ENCODE measurements at places on chromosomes 5 and 9.
A peak's percentile ranks its signal among the peaks of the same experiment; 100 is the strongest.

DNA sequence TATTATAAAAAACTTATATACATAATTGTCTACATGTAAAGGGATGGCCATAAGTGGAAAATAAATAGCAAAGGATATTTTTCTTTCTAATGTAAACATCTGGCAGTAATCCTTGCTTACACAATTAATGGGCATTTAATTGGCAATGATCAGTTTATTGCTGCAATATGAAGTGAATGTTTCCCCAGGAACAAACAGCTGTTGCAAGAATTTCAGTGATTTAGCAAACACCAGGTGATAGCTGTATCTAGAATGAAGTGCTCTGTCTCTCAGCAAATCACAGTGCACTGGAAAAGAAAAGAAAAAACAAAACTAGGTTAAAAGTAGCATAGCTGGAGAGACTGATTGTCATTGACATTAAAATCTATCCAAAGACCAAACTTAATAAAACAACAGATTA, 594.5 kb upstream of the ARRDC3 start:
- DNase-seq = peak; percentile 72

DNA sequence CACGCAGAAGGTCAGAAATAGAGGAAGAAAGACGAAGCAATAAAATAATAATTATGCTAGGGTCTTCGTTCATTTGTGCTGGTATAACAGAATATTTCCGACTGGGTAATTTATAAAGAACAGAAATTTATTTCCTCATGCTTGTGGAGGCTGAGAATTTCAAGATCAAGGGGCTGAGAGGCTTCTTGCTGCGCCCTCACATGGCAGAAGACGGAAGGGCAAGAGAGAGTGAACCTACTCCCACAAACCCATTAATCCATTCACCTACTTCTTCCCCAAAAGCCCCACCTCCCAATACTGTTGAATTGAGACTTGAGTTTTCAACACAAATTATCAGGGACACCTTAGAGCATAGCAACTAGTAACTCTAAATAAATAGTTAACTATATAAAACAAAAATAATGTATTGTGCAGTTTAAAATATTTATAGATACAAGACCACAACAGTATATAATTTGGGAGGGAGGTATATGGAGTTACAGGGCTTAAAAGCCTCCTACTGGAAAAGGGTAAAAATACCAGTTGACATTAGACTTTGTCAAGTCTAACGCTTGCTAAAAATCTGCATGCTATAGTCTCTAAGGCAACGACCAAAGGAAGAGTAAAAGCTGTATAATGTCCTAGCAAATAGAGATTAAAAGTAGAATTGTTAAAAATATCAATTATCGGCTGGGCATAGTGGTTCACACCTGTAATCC, 40.3 kb upstream of the NAA35 start:
- DNase-seq = no peak

GRCh38 chr5:54753034-54753433, 232.4 kb downstream of the ESM1 start:
- DNase-seq = no peak

GRCh38 chr5:139823757-139824355, 28.2 kb downstream of the PSD2 start:
- DNase-seq = no peak

GRCh38 chr9:122095010-122095767, 2.1 kb upstream of the TTLL11 start:
- peak; percentile 27 for DNase-seq

DNA sequence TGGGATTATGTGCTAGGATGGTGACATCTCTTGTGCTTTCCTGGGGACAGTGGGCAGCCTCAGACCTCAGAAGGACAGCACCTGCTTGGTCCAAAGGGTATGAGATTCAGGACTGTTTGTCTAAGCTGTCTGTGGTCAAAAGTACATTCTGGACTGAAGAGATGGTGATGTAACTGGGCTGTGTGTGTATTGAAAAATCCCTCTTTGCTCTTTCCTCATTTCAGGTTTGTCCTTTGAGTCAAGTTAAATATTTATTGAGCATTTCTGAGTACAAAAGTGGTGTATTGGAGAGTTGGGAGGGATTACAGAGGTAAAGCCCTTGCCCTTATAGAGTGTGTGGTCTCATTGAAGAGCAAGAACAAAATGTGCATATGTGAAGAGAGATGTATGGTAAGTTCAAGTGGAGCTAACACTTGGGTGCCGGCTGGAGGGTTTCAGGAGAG, 46.7 kb downstream of the RCL1 start:
- DNase-seq = no peak

DNA sequence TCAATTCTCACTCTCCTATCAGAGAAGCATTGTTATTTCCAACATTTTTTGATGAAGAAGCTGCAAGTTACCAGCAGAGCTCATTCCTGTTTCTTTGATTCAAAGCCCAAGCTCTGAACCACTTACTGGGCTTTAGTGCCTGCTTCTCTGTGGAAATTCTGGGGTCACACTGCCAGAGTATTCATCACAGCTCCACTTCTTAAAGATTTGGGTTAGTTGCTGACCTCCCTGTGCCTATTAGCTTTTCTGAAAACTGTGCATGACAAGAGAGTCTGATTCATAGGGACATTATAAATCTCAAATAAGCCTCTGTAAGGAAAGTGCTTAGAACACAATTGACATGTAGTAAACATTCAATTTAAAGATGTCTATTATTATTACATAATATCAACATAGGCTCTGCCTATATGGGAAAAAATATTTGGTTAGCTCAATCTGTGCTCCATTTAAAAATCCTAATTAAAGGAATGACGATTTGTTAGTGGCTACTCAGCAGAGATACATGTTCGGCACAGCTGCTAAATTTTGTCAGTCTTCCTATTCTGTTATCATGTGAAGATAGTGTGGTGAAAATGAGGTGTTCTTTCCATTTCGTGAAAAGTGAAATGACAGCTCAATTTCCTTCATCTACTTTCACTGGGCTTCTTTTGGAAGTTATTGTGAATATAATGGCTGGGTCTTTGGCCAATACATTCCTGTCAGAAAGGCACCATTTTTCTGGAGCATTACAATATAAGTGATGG, 293.0 kb downstream of the KCTD16 start:
- no peak for DNase-seq

DNA sequence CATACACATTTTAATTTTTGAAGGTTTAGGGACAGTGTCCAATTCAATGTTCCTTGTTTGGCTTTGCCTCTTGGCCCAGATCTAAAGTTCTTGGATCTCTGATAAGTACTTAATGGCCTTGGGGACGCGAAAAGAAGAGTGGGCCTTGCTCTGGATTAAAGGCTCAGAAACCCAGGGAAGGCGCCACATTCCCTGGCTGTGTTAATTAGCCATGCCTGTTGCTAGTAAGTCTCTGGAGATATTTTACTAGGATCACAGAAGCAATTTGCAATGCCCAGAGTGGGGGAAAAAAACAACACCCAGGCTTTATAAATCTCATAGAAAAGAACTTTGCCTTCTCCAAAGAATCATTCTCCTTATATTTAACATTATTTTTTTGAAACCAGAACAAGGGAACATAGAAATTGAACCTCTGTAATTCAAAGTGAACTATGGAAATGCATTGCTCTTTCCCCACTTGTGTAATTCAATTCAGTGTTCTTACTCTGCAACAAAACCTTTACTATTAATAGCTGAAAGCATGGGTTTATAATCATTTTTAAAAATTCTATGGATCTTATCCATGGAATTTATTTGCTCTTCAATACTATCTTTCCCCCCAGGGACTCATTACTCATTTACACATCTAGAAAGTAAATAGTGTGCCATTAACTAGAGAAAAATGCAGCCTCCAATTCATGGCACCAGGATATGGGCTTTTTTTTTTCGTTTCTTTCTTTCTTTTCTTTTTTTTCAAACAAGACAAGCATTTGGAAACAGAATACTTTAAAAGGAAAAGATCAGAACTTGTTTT, 172.2 kb upstream of the ANKRD55 start:
- no peak for DNase-seq

GRCh38 chr5:116923344-116923743, 348.7 kb upstream of the SEMA6A start:
- no peak for DNase-seq

DNA sequence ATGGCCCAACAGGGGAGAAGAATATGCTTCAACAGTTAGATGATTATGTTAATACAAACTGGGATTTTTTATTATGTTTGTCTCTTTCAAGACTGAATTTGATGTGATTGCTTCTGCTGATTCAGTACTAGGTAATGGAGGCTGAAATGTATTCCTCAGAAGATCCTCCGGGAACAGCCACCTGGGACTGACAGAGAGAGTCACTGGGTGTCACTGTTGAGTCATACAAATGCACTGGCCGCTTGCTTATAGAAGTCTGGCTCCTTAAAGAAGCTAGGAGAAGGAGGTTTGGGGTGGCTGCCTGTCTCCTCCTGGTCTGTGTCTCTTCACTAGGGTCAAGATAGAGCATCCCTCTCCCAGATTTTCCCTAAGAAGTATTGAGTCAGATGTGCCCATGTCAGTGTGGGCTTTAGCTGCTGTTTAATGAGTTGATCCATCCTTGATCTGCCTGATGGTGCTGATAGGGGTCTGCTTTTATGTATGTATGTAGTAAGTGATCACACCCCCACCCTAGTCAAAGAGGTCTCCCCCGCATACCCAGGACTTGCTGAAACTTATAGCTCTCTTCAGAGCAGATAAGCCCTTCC, 773.4 kb downstream of the BRINP1 start:
- DNase-seq = peak; percentile 76

- DNase-seq = no peak
These were observed 344.1 kb upstream of the WWC1 start for GRCh38 chr5:167947306-167947705.

DNA sequence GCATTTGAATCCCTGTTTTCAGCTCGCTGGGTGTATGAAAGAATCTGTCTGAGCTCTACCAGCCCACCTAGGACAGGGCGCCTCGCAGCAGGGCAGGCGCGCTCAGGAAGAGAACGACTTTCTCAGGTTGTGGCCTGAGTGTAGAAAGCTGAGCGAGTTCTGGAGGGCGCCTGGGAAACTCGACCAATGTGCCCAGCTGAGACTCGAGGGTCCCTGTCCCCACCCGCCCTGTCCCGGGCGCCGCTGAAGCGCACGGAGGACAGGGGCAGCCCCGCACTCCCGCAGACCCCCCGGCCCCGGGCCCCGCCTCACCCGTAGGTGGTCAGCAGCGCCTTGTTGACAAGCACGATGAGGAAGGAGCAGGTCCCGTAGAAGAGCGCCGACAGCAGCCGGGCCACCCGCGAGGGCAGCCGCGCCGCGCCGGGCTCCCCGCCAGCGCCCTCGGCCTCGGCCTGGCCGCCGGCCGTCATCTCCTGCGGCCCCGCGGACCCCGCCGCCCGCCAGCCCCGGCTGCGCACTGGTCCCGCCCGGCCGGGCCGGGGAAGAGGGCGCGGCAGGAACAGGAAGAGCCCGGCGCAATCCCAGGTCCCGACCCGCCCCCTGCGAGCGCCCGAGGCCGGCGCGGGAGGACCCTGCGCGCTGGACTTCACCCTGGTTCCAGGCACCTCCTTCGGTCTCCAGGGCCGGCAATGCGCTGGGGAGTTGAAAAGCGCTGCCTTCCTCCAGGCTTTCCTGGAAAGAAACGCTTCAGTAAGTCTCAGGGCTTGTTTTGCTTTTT, at the start of gene SLC35D2:
TSS of gene SLC35D2 (minus strand) at position 547 of the 778 bp plus-strand sequence. CDS start at position 470, 77 bp downstream.
- DNase-seq = peak; percentile 19

DNA sequence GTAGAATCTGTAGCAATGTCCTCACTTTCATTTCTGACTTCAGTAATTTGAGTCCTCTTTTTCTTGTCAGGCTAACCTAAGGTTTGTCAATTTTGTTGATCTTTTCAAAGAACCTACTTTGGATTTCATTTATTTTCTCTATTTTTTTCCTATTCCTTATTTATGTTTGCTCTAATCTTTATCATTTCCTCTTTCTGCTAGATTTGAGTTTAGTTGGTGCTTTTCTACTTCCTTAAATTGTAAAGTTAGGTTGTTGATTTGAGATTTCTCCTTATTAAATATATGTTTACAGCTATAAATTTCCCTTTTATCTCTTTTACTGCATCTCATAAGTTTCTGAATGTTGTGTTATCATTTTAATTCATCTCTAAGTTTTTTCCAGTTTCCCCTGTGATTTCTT, 75.1 kb upstream of the FAM120A start:
- no peak for DNase-seq

- DNase-seq = no peak
These were observed 240.5 kb upstream of the DAB2 start for GRCh38 chr5:39665328-39665727.

GRCh38 chr5:35819668-35820067, 37.0 kb upstream of the IL7R start:
- DNase-seq = no peak

DNA sequence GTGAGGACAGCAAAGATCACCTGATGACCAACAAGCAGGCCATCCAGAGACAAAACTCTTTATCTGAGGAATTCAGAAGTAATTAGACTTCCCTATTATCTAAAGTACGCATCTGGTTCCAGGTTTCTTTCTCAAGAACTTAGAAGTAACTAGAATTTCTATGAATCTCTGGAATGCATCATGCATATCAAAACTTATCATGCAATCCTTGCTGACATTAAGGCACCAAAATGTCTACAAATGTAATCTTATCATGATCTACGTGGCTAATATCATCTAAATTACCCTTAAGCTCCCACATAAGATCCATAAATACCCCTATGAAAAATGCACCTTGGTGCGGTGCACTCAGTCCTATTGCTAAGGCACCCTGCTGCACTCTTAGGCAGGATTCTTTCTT, 488.1 kb upstream of the TLE4 start:
- no peak for DNase-seq

DNA sequence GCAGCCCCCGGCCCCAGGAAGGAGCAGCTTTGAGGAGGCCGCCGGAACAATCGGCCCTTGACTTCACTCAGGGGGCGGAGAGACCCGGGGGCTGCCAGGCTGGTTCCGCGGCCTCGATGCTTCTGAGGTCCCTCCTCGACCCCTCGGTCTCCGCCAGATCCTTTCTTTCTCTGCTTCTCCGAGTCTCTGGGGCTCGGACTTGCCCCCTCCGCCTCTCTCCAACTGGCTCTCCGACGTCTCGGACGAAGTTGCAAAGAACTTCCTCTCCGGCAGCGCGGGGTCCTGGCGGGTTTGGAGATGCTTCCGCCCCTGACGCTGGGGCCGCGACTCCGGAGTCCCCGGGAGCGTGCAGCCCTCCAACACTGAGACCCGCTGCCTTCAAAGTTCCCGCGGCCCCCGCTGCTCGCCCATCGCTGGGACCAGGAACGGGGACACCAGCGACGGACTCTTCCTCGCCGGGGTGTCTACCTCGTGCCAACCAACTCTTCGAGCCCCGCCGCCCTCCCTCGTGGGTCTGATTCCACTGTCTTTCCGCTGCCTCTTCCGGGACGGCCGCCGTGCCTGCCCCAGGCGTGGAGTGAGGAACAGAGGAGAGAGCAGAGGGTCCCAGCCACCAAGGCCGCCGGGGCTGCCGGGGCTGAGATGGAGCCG, 7.0 kb downstream of the PAX5 start:
- DNase-seq = no peak

- DNase-seq = no peak
These were observed 40.5 kb upstream of the LIFR start for GRCh38 chr5:38596981-38597380.

GRCh38 chr5:145247745-145248040, 587.4 kb downstream of the PRELID2 start:
- no peak for DNase-seq

- DNase-seq = no peak
These were observed 19.8 kb upstream of the TXNDC8 start for GRCh38 chr9:110357505-110357904.
